ENCODE measurements at places on chromosomes 7 and 10.

DNA sequence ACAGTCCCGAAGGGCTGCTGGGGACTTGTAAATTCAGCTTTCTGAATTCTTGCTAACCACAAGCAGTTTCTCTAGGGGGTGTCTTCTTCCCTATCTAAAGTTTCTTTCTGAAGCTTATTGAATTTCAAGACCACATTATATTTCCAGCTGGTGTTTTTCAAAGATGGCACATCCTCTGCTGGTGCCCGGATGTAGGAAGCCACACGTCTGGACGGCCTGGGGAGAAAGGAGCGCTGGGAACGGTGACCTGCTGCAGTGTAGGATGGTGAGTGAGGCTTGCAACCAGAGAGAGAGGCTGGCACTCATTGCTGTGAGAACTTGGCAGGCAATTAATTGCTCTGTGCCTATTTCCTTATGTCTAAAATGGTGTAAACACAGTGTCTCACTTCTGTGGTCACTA, 776.4 kb downstream of the TYW1 start:
- no peak for DNase-seq

DNA sequence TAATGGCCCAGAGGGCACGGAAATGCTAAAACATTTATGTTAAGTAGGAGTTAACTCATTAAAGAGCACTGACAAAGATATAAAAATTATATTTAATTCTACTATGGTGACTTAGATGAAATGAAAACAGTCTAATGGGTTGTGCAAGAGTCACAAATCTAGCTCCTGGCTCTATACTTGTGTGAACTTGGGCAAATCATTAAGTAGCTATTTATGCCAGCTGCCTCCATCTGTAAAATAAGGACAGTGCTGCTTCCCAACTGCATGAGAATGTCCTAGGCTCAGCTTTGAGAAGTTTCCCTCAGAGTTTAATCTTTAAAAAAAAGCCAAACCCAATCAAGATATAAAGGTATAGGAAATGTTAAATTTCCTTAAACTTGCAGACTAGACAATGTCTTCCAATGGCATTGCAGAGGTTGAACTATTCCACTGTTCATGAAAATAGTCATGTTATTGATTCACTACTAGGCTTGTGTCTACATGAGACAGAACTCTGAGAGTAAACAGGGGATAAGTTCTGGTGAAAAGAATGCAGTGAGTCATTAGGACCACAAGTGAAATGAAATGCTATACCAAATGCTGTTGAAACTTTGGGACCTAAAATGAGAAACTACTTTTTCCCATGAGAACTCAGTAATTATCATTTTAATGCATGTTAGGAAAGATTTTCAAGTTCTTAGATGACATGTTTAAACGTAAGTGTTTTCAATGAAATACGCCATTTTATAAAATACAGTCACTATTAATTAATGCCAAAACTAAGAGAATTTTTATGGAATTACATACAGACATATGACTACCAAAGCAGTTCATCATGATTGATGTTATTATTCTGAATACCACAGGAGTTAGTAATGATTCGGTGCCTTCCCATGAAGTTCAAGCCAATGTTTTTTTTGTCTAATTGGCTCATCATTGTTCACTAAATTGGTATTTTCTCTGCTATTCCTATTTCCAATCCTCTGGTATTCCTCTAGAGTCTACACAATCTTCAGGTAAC, 84.2 kb downstream of the CDK6 start:
- DNase-seq, result peak; percentile 96

DNA sequence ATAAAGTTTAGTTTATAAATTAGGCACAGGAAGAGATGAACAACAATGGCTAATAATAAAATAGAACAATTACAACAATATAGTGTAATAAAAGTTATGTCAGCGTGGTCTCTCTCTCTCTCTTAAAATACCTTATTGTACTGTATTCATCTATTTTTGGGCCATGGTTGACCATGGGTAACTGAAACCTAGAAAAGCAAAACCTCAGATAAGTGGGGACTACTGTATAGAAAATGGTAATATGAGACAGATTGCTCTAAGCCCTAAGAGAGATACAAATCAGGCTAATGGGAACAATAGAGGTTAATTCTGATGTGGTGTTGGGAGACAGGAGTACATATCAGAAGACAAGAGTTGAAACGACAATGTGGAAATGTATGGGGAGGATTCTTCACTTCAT, 86.2 kb downstream of the ZNF365 start:
- no peak for DNase-seq

- no peak for DNase-seq
Measured at GRCh38 chr7:28588602-28589001, 176.3 kb downstream of the CREB5 start.

- DNase-seq, result no peak
Measured at GRCh38 chr7:20299647-20300312, 30.9 kb upstream of the ITGB8 start.

DNA sequence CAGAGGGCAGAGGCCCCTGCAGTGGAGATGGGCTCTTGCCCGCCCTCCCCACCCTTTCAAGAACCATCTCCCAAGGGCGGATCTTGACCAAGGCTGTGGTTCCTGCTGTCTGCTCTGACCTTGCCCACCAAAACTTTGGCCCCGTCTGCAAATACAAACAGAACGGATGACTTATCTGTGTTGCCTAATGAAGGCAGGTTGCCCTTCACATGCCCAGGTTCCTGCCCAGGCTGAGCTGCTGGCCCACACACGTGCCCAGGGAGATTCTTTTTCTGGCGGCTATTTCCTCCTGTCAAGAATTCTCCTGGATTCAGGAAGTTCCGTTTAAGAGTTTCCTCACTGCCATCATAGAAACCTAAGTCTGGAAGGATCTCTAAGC, 78.3 kb downstream of the PROSER2 start:
- no peak for DNase-seq

GRCh38 chr10:18400201-18400905, 251.0 kb downstream of the NSUN6 start:
- DNase-seq, result no peak

- DNase-seq, result peak; percentile 30
Measured at GRCh38 chr7:3146571-3147226, 103.0 kb upstream of the CARD11 start.

GRCh38 chr10:43824934-43825333, 176.3 kb upstream of the ZNF32 start:
- no peak for DNase-seq

GRCh38 chr7:2325162-2325561, 10.9 kb upstream of the SNX8 start:
- DNase-seq, result no peak

DNA sequence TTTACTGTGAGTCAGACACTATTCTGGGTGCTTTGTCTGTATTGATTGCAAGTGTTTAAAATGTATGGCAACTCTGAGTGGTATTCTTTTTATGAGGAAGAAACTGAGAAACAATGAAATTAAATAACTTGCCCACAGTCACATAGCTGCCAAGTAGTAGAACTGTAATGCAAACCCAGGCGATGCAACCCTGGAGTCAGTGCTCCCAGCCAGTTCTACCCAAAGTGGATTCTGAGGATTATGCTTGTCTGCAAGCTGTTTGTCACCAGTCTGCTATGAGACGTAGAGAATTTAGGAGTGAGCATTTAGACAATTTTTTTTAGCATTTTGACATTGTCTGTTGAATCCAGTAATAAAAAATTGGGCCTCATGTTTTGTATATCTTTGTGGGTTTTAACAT, 306.0 kb upstream of the LRGUK start:
- no peak for DNase-seq

DNA sequence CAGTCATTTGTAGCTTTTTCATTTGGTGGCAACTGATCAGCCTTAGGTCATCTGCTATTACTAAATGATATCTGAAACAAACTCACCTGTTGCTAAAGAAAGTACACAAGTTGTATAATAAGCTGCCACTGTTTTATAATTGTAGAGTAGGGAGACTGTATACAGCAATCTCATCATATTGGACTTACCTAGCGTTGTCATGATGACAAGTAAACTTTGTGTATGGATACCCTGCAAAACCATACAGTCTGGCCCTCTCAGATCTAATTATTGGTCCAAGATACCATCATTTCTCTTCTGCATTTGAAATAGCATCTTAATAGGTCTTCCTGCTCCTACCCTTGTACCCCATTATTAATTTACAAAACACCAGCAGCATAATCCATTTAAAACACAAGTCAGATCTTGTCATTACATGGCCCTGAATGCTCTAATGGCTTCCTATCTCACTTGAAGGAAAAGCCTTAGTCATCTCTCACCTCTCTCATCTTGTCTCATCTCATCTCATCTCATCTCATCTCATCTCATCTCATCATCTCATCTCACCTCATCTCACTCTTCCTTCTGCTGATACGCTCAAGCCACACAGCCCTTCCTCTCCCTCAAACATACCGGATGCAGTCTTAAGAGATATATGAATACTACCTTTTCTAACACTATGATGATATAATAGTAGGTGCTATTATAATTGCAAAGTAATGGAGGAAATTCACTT, 540.6 kb downstream of the MDFIC start:
- no peak for DNase-seq

DNA sequence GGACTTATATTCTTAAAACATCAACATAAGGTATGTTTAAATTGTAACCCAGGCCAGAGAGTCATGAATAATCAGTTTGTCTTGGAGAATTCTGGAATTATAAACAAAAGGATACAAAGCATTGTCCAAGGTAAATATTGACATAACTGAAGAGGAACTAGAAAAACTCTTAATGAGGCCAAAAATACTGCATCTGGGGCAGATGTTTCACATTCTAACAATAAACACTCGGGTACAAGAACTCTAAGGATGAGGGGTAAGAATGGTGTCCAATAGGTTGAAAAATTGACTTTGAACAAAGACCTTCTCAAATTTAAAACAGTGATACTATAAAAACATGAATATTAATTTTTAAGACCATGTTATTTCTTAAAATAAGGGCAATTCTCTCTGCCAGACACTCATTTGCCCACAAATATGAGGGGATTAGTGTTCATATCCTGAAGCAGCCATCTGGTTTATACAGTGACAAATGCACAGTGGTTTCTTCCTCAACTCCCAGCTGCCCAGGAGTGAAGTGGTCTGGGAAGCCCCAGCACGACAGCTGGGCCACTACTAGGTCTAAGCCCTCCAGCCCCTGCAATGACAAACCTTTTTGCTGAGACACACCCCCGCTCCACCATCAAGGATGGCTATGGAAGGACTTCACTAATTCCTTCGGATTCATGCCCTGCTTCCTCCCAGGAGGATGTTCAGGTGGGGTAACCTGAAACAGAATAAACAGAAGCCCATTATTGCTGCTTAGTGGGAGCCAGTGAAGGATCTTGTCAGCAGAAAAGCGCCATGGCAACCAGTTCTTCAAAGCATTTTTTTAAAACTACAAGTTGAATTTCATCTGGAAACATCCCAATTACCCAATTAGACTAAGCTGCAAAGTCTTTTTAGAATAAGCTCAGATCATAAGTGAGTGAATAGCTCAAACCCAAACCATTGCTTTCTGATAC, 107.5 kb upstream of the ARID5B start:
- DNase-seq, result peak; percentile 29

- peak; percentile 64 for DNase-seq
Measured at GRCh38 chr10:86400705-86401587, 34.4 kb upstream of the GRID1 start.

- DNase-seq, result no peak
Measured at GRCh38 chr7:134941952-134942351, 44.4 kb upstream of the AGBL3 start.

DNA sequence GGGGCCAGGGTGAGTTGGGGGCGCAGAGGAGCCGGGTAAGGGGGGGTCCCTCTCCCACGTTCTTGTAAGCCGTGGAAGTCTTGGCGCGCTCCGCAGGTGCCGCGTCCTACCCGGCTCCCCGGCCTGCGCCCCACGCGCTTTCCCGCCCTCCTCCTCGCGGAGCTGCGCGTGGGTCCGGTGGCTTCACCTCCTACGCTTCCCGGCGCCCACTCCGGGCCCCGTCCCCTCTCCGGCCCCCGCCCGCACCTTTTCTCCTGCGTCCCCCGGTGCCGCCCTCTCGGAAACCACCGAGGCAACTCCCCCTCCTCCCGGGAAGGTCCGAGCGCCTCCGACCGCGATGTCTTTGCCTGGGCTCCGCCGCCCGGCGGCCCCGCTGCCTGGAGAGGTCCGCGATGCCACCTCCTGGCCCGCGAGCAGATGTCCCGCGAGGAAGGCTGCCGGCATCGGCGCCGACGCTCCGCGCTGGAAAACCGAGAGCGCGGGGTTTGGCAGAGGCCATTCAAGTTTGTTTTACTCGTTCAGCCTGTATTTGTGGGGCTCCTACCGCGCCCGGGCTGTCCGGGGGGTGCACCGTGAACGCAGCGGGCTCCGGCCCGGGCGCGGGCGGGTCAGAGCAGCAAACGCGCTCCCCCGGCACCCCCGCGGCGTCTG, 2.4 kb upstream of the NKX6-2 start:
- DNase-seq, result peak; percentile 10

- DNase-seq, result no peak
Measured at GRCh38 chr7:11804621-11805020, 27.4 kb downstream of the THSD7A start.

GRCh38 chr10:43809211-43809930, 160.7 kb upstream of the ZNF32 start:
- DNase-seq, result peak; percentile 91

GRCh38 chr7:111516612-111517011, 45.7 kb downstream of the IMMP2L start:
- DNase-seq, result no peak

- DNase-seq, result peak; percentile 4
Measured at GRCh38 chr7:158407581-158408317, 179.9 kb downstream of the PTPRN2 start.

GRCh38 chr10:69453795-69454194, 2.5 kb downstream of the TSPAN15 start:
- DNase-seq, result no peak

DNA sequence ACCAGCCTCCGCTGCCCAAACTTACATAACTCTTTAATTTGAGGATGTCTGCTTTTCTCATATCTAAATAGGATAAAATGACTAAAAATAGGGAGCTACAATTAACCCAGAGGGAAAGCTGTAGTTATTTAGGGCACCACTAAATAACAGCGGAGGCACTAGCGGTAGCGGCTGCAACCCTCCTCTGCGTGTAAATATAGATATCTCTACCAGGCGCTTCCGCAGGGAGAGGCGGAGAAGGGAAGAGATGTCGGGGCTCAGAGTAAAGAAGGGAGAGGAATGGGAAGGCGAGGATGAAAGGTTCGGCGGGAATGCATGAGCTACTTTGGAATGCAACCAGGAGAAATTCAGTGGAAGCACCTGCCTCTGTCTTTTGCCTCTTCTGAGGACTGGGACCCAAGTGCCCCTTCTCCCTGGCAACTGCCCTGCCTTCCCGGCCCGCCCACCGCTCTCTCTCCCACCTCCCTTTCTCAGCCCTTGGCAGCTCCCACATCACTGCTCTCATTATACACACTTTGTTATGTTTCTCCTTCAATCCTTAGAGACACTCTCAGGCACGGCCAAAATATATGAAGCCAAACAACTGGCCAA, 698.3 kb downstream of the PARD3 start:
- DNase-seq, result no peak
